ENCODE measurements at places on chromosomes 2 and 18.

DNA sequence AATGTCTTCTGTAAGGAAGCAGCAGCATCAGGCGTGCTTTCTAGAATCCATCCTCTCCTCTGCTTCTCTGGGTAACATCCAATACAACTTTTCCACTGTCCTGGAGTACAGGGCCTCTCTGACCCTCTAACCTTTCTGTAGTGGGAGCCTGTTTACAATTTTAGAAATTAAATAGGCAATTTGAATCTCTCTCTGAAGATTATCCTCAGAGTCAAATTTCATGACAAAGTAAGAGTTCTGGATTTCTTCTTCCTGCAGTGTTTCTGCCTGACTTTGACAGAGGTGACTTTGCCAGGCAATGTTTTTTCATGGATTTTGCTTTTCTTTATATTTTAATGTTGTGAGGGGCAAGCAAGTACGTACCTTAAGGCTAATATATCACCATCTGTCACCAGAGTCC lies 558.4 kb downstream of the PARD3B start:
- no peak for DNase-seq
- H3K4me1 ChIP-seq: no peaks in the 10 kb centered on the region
- H3K4me3 ChIP-seq: no peak overlapping the region
- H3K36me3 ChIP-seq: no peaks in the 10 kb centered on the region
- no peaks in the 10 kb centered on the region for H3K27me3 ChIP-seq
- H3K27ac ChIP-seq: no peak overlapping the region

DNA sequence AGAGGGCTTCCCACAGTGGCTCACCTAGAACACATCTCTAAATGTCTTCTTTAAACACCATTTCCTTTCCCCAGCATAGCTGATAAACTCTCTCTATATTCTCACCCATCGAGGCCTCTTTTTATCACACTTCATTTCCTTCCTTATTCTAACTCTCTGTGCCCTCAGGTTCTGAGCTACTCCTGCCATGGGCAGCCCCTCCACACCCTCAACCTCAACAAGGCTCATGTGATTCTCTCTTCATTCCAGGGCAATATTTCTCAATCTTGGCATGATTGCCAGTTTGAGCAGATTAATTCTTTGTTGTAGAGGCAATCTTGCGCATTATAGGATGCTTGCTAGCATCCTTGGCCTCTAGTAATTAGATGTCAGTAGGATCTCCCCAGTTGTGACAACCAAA lies 999.1 kb downstream of the TSN start:
- no peaks in the 10 kb centered on the region for H3K36me3 ChIP-seq
- no peak for DNase-seq
- H3K27me3 ChIP-seq: no peaks in the 10 kb centered on the region
- H3K4me1 ChIP-seq: peaks cover 2% of the 10 kb centered on the region

DNA sequence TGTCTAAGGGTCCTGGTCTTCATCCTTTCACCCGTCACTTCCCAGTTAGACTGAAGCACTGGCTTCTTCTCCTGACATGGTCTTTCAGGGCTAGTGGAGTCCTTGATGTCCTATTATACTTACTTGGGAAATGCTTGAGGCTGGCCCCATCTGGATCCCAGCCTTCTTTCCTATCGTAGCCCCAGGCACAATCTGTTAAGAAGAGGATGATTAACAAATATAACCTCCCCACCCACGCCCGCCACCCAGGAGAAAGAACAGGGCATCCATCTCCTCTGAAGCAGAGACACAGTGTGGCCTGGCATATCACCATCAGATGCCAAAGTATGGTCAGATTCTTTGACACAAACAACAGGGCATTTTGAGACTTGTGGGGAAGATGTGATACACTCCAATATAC lies 530.1 kb downstream of the SOX11 start:
- no peak overlapping the region for H3K27ac ChIP-seq
- no peaks in the 10 kb centered on the region for H3K36me3 ChIP-seq
- H3K4me3 ChIP-seq: no peak overlapping the region
- H3K4me1 ChIP-seq: peaks cover 1% of the 10 kb centered on the region

GRCh38 chr2:12284487-12284886 lies 432.2 kb upstream of the TRIB2 start:
- no peaks in the 10 kb centered on the region for H3K27me3 ChIP-seq
- no peak overlapping the region for H3K27ac ChIP-seq
- no peak for DNase-seq
- no peaks in the 10 kb centered on the region for H3K36me3 ChIP-seq
- no peaks in the 10 kb centered on the region for H3K4me1 ChIP-seq

DNA sequence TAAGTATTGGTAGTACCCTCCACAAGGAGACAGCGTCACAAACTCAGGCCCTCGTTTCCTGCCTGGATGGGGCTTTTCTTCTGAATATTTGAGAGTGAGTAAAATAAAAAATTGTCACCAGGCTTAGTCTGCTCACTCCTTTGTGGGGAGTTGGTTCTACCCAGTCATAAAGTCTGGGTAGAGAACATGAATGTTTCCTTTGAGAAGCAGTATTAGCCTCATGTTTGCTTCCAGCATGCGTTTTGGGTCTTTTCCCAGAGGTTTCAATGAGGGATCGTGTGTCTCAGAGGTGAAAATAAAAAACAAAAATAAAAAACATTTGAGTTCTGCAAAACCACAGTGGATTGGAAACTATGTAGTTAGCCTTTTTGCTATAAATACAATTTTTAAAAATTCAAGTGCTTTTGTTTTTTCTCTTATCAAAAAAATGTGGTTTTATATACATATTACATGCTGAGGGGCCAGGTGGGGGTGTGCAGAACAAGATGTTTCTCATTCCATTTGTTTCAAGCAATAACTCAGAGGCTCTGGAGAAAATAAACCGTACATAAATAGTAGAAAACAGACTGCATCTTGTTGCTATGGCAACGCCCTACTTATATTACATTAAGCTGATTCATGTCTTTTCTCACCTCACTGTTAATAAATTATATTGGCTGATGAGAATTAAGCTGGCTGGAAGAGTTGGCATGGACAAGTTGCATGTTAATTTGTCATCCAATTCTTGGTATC lies 225.4 kb upstream of the FBXO11 start:
- H3K27me3 ChIP-seq: peaks cover 9% of the 10 kb centered on the region
- no peaks in the 10 kb centered on the region for H3K36me3 ChIP-seq
- no peaks in the 10 kb centered on the region for H3K4me1 ChIP-seq
- H3K27ac ChIP-seq: no peak overlapping the region
- no peak overlapping the region for H3K4me3 ChIP-seq
- no peak for DNase-seq

GRCh38 chr2:62854600-62855514 lies 149.3 kb downstream of the EHBP1 start:
- no peak overlapping the region for H3K27ac ChIP-seq
- H3K36me3 ChIP-seq: peaks cover 11% of the 10 kb centered on the region
- no peaks in the 10 kb centered on the region for H3K4me1 ChIP-seq
- no peak for DNase-seq
- no peak overlapping the region for H3K4me3 ChIP-seq

DNA sequence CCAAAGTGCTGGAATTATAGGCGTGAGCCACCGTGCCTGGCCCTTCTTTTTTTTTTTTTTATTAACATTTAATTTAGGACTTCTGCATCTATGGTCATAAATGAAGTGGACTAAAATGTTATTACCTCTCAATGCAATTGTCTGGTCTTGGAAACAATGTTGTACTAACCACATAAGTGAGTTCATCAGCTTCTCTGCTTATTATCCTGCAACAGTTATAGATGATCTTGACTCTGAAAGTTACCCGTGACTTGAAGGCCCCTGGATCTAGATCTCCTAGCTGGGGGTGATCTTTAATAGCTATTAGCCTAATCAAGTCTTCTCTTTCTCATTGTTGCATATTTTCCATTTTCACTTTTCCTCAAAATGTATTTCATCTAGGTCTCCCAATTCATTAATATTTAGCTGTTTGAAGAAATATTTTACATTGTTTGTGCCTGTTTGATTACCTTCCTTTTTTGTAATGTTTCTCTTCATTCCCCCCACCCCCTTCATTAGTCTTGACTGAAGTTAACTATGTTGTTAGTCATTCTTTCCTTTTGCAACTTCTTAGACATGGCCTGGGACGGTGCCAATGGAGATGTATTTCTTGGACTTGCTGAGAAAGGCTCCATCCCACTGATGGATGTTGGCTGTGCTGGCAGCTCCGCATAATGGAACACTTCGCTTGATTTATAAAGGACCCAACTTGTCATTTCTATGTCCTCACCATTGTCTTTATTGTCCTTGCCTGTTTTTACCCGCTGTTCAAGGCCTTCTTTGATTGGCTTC lies 141.6 kb upstream of the RIOK3 start:
- no peaks in the 10 kb centered on the region for H3K27me3 ChIP-seq
- no peaks in the 10 kb centered on the region for H3K36me3 ChIP-seq
- no peak overlapping the region for H3K27ac ChIP-seq
- no peak overlapping the region for H3K4me3 ChIP-seq
- no peak for DNase-seq

DNA sequence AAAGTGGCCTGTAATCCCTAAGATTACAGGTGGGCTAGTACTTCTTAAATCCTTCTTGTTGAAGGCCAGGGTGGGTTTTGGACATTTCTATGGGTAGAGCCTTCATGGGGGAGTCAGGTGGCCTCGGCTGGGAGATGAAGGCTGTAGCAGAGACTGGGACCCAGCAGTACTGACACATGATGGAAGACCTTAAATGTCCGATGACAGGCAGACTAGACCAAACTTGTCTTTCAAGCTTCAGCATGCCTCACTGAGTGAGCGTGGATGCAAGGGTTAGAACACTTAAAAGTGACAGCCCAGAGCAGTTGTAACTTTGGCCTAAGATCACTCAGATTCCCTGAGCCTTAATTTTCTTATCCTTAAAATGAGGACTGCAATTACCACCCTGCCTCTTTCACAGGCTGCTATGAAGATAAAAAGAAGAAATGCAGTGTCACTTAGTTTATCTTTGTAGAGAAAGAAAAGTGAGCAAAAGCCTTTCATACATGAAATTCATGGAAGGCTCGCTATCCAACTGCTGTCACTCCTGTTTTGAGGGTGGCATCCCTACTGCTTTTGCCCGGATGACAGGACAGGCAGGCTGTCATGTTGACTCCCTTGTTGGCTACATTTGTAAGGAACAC lies 19.5 kb downstream of the PLEK start:
- H3K4me3 ChIP-seq: no peak overlapping the region
- H3K36me3 ChIP-seq: no peaks in the 10 kb centered on the region
- no peak for DNase-seq
- no peaks in the 10 kb centered on the region for H3K4me1 ChIP-seq
- H3K27me3 ChIP-seq: peaks cover 25% of the 10 kb centered on the region
- H3K27ac ChIP-seq: no peak overlapping the region

- no peaks in the 10 kb centered on the region for H3K27me3 ChIP-seq
- no peak for DNase-seq
- no peak overlapping the region for H3K27ac ChIP-seq
- H3K4me1 ChIP-seq: no peaks in the 10 kb centered on the region
- no peaks in the 10 kb centered on the region for H3K36me3 ChIP-seq
- no peak overlapping the region for H3K4me3 ChIP-seq
Measured at GRCh38 chr2:8567469-8568260, 114.2 kb upstream of the ID2 start.

GRCh38 chr2:150587547-150588505 lies 100.4 kb upstream of the RND3 start:
- peaks cover 12% of the 10 kb centered on the region for H3K4me1 ChIP-seq
- DNase-seq: no peak
- no peaks in the 10 kb centered on the region for H3K36me3 ChIP-seq
- H3K27ac ChIP-seq: no peak overlapping the region
- H3K4me3 ChIP-seq: no peak overlapping the region

DNA sequence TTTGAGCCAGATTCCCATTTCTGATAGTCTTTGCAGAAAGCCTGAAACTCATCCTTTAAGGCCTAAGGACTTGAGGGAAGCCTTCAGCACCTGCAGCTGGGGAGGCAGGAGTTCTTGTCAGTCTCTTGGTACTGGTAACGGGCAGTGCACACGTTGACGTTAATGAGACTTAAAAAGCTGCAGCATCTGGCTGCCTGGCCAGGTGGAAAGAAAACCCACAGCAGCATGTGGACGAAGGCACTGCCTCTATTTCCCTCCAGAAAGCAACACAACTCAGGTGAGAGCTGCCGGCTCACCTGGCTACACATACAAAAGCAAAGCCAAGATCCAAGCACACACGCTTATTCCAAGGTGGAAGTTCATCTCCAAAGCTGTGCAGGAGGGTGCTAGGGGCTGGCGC lies 178.8 kb downstream of the ANAPC1 start:
- H3K36me3 ChIP-seq: no peaks in the 10 kb centered on the region
- DNase-seq: no peak
- no peaks in the 10 kb centered on the region for H3K27me3 ChIP-seq
- H3K27ac ChIP-seq: peak overlapping the region; percentile 94

GRCh38 chr2:223937535-223937934 lies 7.6 kb downstream of the WDFY1 start:
- H3K36me3 ChIP-seq: no peaks in the 10 kb centered on the region
- H3K27me3 ChIP-seq: no peaks in the 10 kb centered on the region
- H3K4me3 ChIP-seq: no peak overlapping the region
- peaks cover 3% of the 10 kb centered on the region for H3K4me1 ChIP-seq

GRCh38 chr2:241904791-241905710 lies 35.5 kb downstream of the RTP5 start:
- no peak overlapping the region for H3K27ac ChIP-seq
- H3K36me3 ChIP-seq: no peaks in the 10 kb centered on the region

DNA sequence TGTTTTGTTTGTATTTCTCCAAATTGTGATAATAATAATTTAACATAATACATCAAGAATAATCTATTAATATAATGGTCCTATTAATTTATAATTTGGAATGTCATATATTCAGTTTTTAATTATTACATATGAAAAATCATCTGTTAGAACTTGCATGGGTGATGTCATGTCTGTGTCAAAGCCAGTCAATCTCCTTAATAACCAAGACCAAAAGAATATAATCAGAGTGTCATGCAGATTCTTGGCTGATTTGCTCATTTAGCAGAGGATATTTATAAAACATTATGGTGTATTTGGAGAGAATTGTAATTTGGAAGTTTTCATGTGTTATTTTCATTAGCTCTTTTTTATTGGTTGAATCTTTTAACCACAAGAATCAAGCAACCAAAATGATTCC lies 96.4 kb downstream of the PIK3C3 start:
- H3K36me3 ChIP-seq: no peaks in the 10 kb centered on the region
- no peak overlapping the region for H3K4me3 ChIP-seq
- no peak overlapping the region for H3K27ac ChIP-seq
- H3K27me3 ChIP-seq: no peaks in the 10 kb centered on the region

GRCh38 chr2:220460257-220460985 lies 833.0 kb downstream of the SLC4A3 start:
- H3K4me3 ChIP-seq: no peak overlapping the region
- no peak overlapping the region for H3K27ac ChIP-seq
- H3K36me3 ChIP-seq: no peaks in the 10 kb centered on the region
- no peak for DNase-seq

DNA sequence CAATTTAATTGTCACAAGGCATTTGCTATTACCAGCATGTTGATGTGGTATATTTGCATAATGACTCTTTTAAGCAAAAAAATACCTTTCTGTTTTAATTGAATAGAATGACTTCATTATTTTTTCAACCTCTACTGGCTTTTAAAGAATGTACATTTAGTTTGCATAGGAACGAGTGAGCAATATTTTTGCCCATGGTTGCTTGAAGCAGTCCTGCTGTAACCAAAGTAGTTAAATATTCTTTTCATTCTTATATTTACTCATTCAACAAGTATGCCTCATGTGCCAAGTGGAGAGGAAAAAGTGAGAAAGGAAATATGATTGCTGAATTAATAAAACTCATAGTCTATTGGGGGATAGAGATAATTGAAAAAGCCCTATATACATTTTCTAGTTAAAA lies 184.7 kb downstream of the DSEL start:
- no peaks in the 10 kb centered on the region for H3K36me3 ChIP-seq
- no peak overlapping the region for H3K27ac ChIP-seq
- no peaks in the 10 kb centered on the region for H3K4me1 ChIP-seq
- H3K4me3 ChIP-seq: no peak overlapping the region
- H3K27me3 ChIP-seq: no peaks in the 10 kb centered on the region

GRCh38 chr2:170339322-170339721 lies 161.4 kb downstream of the MYO3B start:
- peak overlapping the region; percentile 33 for H3K27ac ChIP-seq
- H3K27me3 ChIP-seq: no peaks in the 10 kb centered on the region
- DNase-seq: no peak
- H3K4me1 ChIP-seq: peaks cover 4% of the 10 kb centered on the region

Data from neuronal stem cell (in vitro differentiated cells).